ENCODE measurements at places on chromosomes 2 and 18. TPM values are rescaled to one million over a fixed set of nuclear protein-coding genes. Genes with fewer than 3 reads are reported as not detected.

DNA sequence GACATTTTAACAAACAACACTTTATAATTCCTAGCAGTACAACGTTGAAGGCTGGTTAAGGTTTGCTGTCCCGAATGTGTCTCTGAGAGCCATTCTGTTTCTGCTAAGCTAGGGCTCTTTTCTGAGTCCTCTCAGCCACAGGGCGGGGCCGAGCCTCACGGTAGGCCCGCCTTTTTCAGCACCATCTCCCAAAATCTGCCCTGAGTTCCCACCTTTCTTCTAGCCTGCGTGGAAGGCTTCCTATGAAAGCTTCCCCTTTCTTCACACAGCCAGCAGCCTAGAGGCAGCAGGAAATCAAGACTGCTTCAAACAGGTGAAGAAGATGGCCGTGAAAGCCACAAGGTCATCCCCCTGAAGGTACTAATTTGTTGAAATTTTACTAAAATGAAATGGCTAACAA, 255.5 kb downstream of the CDH2 start:
- H3K4me1 ChIP-seq, result no peaks in the 10 kb centered on the region
- H3K4me3 ChIP-seq, result no peak overlapping the region
- H3K27ac ChIP-seq, result no peak overlapping the region
- no peaks in the 10 kb centered on the region for H3K36me3 ChIP-seq
- H3K27me3 ChIP-seq, result no peaks in the 10 kb centered on the region

- H3K4me1 ChIP-seq, result no peaks in the 10 kb centered on the region
- H3K27ac ChIP-seq, result no peak overlapping the region
- H3K27me3 ChIP-seq, result no peaks in the 10 kb centered on the region
- no peaks in the 10 kb centered on the region for H3K36me3 ChIP-seq
Measured at GRCh38 chr2:149872041-149872440, 284.5 kb upstream of the MMADHC start.

GRCh38 chr18:47077111-47077510, 41.7 kb upstream of the ELOA2 start:
- H3K27ac ChIP-seq, result no peak overlapping the region
- H3K27me3 ChIP-seq, result no peaks in the 10 kb centered on the region
- no peak overlapping the region for H3K4me3 ChIP-seq
- no peaks in the 10 kb centered on the region for H3K4me1 ChIP-seq
- DNase-seq, result no peak

GRCh38 chr2:137670111-137670510, 294.2 kb upstream of the HNMT start:
- no peaks in the 10 kb centered on the region for H3K36me3 ChIP-seq
- no peaks in the 10 kb centered on the region for H3K27me3 ChIP-seq
- no peak overlapping the region for H3K4me3 ChIP-seq
- no peak overlapping the region for H3K27ac ChIP-seq

DNA sequence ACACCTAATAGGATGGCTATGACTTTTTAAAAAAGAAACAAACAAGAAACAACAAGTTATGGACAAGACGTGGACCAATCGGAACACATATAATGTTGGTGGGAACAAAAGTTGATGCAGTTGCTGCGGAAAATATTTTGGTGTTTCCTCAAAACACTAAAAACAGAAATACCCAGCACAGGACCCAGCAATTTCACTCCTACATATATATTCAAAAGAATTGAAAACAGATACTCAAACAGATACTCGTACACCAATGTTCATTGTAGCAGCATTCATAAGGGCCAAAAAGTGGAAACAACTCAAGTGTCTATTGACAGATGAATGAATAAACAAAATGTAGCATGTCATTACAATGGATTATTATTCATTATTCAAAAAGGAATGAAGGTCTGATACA, 12.1 kb downstream of the CCDC141 start:
- H3K4me3 ChIP-seq, result no peak overlapping the region
- no peak for DNase-seq
- H3K27ac ChIP-seq, result no peak overlapping the region
- no peaks in the 10 kb centered on the region for H3K36me3 ChIP-seq

DNA sequence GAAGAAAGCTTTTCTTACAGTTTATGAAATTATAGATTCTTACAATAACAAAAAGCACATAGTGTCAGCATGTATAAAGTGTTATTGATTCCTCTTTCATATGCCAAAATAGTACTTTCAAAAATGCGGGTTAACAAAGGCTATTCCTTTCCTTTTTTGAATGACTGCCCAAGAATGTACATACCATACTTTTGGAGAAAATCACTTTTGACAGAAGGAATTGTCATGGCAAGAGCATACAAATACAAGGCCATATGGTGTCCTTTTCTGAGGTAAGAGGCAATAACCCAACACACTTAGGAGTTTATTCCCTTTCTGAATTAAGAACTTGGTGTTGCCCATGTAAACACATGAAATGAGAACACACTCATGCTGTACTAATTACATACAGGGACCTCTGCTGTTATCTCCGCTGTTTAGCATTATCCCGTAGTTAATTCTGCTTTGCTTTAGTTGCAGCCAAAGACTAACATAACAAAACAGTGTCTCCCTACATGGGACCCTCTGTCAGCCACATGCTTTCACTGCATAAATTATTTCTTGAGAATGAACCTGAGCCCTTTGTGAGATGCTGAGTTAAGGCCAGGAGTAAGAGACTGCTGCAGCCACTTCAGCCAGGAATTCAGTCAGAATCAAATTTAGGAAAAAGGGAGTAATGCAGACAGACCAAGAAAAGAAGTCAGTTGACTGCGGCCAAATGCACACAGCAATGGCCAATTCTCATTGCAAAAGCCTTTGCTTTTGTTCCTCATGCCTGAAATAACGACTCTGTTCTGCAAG, 67.0 kb downstream of the CDH2 start:
- H3K27ac ChIP-seq, result no peak overlapping the region
- no peaks in the 10 kb centered on the region for H3K36me3 ChIP-seq
- no peaks in the 10 kb centered on the region for H3K27me3 ChIP-seq
- H3K4me1 ChIP-seq, result no peaks in the 10 kb centered on the region
- H3K4me3 ChIP-seq, result no peak overlapping the region
- no peak for DNase-seq

DNA sequence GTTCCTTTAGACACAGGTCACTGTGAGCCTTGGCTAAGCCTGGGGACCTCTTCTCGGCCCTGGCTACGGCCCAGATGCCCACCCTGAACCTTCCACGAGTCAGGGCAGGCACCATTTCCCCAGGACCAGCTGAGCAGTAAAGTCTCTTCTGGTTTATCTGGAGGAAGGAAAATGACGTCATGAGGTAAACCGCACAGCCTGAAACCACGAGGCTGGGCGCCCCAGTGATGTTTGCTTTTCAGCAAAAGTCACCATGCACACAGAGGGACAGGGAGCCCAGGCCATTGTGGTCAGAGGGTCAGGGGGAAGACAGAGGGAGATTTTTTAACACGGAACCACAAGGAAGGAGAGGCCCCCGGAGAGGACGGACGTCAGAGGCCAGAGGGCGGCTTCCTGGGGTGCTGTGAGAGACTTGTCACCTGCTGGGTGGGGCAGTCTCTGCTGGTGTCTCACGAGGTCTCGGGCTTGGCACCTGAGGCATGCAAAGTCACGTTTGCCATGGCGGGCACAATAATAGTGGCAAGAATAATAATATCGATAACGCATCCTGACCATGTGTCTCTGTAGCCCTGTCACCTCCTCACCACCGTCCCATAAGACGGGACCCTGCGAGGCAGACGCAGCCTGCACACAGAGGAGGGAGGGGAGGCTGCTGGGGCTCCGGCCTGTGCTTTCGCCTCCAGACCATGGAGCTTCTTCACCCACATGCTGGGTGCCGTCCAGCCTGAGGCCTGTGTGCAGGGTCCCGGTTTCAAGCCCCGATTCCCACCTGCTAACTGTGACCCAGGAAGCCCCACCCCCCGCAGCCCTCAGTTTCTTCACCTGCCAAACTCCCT, 33.2 kb upstream of the FOSL2 start:
- H3K4me1 ChIP-seq, result peaks cover 8% of the 10 kb centered on the region
- peak overlapping the region; percentile 5 for H3K4me3 ChIP-seq
- H3K27ac ChIP-seq, result peak overlapping the region; percentile 37
- peak; percentile 75 for DNase-seq

GRCh38 chr18:64614446-64614845, 465.6 kb upstream of the LINC00305 start:
- no peaks in the 10 kb centered on the region for H3K27me3 ChIP-seq
- H3K36me3 ChIP-seq, result no peaks in the 10 kb centered on the region
- no peaks in the 10 kb centered on the region for H3K4me1 ChIP-seq

DNA sequence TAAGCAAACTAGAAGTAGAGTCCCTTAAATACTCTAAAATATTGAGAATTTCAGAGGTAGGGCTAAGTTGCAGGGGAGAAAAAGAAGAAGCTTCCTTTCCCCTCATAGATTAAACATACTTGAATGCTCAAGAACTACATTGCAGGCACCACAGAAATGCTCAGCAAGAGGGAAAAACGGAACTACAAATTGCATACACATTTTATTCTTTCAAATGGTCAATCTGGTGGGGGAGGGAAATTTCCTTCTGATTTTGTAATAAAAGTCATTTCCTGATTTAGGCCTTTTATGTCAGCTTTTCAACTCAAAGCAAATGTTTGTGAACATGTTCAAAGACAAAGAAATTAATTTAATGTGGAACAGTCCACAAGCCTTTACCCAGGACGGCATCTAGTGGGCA, 33.0 kb downstream of the FARSB start:
- DNase-seq, result no peak
- H3K4me3 ChIP-seq, result no peak overlapping the region
- peaks cover 50% of the 10 kb centered on the region for H3K36me3 ChIP-seq
- no peaks in the 10 kb centered on the region for H3K4me1 ChIP-seq

DNA sequence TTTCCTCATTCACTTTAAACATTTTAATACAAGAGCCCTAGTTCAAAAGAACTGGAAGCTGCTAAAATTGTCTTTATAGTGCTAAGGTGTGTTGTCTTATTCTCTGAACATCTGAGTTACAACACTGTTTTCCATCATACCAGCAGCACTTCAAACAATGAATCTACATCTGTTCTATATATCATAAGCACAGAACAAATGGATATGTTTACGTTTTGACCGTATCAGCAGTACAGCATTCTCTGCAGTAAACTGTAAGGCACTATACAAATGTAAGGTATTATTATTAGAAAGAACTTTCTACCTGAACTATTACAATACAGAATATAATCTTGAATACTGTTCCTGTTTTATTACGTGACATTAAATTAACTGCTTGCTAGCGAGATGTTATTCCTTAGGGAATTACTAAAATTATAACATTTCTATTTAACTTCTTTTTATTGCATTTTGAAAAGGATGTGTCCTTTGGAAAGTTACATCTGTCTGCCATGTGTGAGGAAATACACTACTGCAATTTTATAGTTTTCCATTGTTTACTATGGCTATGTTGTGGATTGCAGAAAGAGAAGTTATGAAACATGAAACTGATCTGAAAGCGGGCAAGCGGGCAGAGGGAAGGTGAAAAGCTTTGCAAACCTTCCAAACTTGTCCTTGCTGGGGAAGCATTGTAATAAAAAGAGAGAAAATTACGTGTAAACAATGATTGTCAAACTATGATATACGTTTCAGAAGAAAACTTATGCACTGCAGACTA, 13.7 kb downstream of the NCKAP1 start:
- no peak overlapping the region for H3K27ac ChIP-seq
- H3K4me1 ChIP-seq, result no peaks in the 10 kb centered on the region
- H3K36me3 ChIP-seq, result no peaks in the 10 kb centered on the region
- H3K4me3 ChIP-seq, result no peak overlapping the region
- no peak for DNase-seq

- H3K4me3 ChIP-seq, result no peak overlapping the region
- H3K27ac ChIP-seq, result no peak overlapping the region
- peaks cover 11% of the 10 kb centered on the region for H3K36me3 ChIP-seq
- DNase-seq, result no peak
- peaks cover 3% of the 10 kb centered on the region for H3K4me1 ChIP-seq
- H3K27me3 ChIP-seq, result no peaks in the 10 kb centered on the region
Measured at GRCh38 chr2:36445185-36445866, 89.7 kb downstream of the CRIM1 start.

The IL37 gene
- 0.09 TPM for total RNA-seq

The PLEKHB2 gene
- 41.8 TPM for total RNA-seq

The DSC2 gene
- 11.1 TPM for total RNA-seq

The EPB41L3 gene
- total RNA-seq, result 17.8 TPM

The LDLRAD4 gene
- total RNA-seq, result 80.0 TPM
